ENCODE measurements at places on chromosomes 7 and 10.

- no peak for DNase-seq
Measured at GRCh38 chr7:117704063-117704462, 169.2 kb downstream of the CTTNBP2 start.

GRCh38 chr10:121838931-121839330, 88.9 kb downstream of the ATE1 start:
- DNase-seq = no peak

- no peak for DNase-seq
Measured at GRCh38 chr10:3978174-3978573, 193.2 kb upstream of the KLF6 start.

DNA sequence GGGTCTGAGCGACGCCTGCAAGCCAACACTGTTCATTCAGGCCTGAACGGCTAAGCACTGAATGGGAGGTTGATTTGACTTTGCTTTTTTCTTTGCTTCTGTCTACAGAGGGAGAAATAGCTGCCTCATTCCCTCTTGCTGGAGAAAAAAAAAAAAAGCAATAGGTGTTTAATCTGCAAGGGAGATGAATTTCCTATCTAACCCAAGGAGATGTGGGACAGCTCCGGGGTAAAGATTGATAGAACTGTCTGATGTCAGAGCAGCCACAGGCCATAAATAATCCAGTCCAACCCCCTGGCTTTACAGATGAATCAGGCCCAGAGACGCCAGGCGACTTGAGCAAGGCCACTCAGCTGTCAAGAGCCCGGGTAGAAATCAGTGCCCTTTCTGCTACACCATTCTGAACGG, 168.0 kb downstream of the ARHGAP12 start:
- no peak for DNase-seq

GRCh38 chr7:104980841-104981671, 32.9 kb upstream of the KMT2E start:
- DNase-seq = peak; percentile 60

- no peak for DNase-seq
Measured at GRCh38 chr7:93860261-93860660, 30.3 kb downstream of the TFPI2 start.

DNA sequence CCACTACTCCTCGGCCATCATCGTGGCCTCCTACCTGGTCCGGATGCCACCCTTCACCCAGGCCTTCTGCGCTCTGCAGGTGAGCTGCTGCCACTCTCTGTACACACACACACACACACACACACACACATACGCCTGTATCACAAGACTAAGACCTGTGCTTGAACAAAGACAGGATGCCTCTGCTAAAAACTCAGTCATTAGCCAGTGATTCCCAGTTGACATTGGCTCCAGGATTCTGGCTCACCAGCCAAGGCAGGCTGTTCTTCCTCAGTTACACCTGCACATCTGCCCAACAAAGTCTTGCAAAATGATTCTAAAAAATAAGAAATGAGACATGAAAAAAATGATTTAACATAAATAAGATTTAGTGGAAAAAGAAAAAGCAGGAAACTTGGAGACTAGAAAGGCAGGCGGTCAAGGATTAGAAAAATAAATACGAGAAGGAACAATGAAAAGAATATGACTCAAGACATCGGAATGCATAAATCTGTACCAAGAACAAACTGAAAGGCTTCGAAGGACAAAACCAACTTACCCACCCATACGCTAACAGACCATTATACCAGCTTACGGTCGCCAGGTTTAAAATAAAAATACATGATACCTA, 7.4 kb upstream of the LRRC18 start:
- DNase-seq = no peak

GRCh38 chr7:118104812-118105441, 79.0 kb upstream of the LSM8 start:
- peak; percentile 8 for DNase-seq

- DNase-seq = peak; percentile 62
Measured at GRCh38 chr7:14420768-14421167, 431.3 kb upstream of the ETV1 start.

DNA sequence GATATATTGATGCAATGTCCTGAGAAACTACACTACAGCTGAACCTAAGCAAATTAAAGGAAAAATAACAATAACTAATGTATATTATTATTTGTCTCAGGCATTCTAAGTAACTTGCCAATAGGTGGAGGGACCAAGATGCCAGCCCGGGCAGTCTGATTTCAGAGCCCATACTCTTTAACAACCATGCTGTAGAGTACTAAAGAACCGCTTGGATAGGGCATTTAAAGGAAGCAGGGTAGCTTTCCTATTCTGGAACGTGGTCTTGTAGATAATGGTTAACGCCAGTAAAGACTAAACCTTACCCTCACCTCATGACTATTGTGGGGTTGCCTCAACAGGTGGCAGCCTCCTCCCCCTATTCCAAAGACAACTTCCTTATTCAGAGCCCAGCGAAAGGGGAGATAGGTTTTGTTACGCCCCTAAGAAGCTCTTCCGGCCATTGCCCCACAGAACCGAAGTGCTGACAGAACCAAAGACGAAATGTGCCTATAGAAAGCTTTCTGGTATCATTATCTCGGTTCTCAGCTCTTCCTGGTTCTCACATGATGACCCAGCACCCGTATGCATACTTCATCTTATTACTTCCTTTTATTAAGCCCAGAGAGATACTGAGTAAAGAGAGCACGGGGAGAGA, 707 bp upstream of the C1GALT1 start:
- peak; percentile 16 for DNase-seq

- no peak for DNase-seq
Measured at GRCh38 chr10:16585103-16585502, 63.4 kb upstream of the C1QL3 start.

GRCh38 chr7:47482013-47482875, 99.7 kb downstream of the TNS3 start:
- DNase-seq = no peak

GRCh38 chr10:20454331-20454730, 442.8 kb downstream of the NEBL start:
- DNase-seq = no peak

DNA sequence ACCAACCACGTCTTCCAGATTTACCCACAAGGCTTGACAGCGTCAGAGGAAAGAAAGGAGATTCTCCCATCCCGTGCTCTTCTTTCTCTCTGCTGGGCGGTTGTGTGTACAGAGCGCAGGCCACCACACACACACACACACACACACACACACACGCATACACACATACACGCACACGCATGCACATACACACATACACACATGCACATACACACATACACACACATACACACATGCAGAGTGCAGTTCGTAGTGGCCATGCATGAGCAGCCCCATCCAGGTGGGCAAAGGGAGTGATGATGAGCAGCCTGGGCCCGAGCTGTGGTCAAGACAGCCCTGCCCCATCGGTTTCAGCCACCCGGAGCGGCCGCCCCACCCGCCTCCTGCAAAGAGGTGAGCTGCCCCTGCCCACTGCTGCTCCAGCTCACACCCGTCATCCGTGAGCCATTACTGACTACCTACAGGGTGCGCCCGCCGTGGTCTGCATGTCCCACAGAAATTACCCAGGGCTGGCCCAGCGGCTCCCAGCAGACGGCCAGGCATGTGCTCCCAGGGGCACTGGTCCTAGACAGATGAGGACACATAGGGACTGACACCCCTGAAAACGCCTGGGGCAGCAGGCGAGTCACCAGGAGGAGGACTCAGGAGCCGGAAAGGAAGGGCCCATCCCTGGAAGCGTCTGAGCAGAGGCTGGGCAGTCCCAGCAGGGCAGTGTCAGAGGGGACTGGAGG, 69.6 kb downstream of the ASB13 start:
- no peak for DNase-seq

GRCh38 chr10:3542185-3542611, 242.8 kb downstream of the KLF6 start:
- no peak for DNase-seq

DNA sequence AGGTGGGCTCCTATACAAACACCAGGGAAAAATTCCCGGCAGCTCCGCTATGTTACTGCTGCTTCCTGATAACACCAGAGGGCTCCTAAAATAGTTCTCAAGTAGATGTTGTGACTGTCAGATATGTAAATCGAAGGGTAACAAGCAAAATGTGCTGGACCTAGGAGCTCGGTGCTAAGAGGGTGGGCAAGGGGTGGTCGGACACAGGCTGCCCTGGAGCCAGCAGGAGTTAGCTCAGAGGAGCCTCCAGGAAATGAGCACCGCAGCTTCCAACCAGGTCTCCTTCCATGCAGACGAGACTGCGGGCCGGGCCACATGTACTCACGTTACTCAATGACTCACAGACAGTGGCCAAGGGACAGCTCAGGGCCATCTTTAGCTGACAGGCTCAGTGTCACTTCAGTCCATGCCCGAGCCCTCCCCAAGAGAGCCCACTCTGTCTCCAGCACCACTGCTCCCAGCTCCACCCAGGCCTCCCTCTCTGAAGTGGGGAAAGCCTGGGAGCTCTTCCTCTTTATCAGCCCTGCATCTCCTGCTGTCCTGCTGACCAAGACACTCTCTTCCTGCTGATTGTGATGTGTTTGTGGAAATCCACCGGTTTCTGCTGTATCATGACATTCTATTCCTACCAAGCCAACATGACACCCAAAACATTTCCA, 37.2 kb upstream of the TMEM273 start:
- no peak for DNase-seq

GRCh38 chr10:21300551-21300950, 224.9 kb downstream of the SKIDA1 start:
- no peak for DNase-seq

DNA sequence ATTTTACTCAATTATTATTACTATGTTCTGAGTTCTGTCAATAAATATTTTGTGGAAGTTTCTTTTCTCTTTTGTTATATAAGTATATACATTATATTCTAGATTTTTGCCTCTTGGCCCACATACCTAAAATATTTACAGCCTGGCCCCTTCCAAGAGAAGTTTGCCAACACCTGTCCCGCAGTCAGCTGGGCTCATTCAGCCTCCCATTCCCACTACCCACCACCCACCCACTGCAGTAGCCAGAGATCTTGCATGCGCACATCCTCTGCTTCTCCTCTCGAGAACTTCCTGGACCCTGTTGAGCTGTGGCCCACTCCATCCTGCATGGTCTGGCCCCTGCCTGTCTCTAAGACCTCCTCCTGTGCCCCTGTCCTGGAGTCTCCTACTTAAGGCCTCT, 33.6 kb downstream of the WIPF3 start:
- DNase-seq = no peak

DNA sequence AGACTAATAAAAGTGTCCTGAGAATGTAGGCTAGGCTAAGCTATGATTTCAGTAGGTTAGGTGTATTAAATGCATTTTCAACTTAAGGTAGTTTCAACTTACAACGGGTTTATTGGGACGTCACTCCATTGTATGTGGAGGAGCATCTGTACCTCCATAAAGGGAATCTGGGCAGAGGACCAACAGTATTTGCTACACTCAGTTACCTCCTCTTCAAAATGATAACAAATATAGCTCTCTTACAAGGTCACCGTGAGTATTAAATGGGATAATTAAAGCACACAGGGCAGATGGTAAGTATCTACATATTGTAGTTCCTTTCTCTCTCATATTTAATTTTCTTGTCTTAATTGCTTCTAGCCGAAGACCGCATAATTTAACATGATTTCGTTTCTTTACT, 59.0 kb upstream of the FGL2 start:
- no peak for DNase-seq

- DNase-seq = peak; percentile 70
Measured at GRCh38 chr10:94320285-94320914, 42.3 kb downstream of the NOC3L start.

DNA sequence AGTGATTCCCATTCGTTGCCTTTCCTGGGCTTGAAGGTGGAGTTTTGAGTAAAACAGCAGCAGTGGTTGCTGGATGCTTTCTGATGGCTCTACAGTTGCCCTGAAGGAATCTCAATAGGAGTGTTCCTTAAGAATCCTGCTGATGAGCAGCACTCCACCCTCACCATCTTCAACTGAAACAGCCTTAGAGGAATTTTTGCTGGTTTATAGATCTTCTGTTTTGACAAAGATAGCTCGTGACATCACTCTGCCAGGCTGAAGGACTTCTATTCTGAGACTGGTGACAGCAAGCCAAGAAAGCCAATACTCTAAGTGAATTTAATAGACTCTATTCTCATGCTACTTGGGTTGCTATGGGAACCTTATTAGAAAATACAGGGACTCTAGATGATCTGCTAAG, 1014.7 kb downstream of the NRG3 start:
- no peak for DNase-seq

DNA sequence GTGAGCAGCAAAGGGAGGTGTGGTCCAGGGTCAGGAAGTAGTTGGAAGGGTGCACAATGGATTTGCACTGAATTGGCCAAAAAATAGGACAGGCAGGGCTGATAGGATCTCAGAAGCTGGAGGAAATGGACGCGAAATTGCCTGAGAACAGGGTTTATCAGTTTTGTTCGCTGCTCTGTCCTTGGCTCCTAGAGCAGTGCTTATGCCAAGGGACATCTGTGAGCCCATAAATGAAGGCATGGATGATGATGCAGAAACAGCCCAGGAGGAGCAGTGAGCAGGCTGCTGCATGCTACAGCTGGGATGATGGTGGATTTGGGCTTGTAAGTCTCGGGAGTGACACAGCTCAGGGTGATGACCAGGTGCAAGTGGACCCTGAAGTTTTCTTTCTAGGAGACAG, 204.7 kb downstream of the PRPF18 start:
- no peak for DNase-seq

GRCh38 chr7:115068220-115068619, 146.3 kb downstream of the MDFIC start:
- no peak for DNase-seq

- no peak for DNase-seq
Measured at GRCh38 chr7:140876519-140877248, 48.0 kb downstream of the BRAF start.

GRCh38 chr7:1251796-1252539, 19.3 kb downstream of the UNCX start:
- DNase-seq = no peak

DNA sequence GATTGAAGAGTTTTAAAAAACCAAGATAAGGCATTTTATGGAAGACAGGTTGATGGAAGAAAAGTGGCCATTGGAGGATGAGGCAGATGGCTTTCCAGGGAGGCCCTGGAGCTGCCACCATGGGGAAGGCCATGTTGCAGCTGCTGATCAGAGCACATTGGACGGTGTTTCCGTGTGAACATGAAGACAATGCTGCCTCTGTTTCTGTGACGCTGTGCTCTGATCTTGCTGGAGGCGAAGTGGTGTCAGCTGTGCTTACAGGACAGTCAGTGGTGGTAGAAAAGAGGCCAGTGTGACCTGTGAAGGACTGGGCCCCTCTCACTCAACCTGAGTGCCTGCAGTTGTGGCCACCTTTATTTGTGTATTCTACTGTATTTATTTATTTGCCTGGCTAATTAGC, 132.9 kb downstream of the FAM204A start:
- DNase-seq = no peak

DNA sequence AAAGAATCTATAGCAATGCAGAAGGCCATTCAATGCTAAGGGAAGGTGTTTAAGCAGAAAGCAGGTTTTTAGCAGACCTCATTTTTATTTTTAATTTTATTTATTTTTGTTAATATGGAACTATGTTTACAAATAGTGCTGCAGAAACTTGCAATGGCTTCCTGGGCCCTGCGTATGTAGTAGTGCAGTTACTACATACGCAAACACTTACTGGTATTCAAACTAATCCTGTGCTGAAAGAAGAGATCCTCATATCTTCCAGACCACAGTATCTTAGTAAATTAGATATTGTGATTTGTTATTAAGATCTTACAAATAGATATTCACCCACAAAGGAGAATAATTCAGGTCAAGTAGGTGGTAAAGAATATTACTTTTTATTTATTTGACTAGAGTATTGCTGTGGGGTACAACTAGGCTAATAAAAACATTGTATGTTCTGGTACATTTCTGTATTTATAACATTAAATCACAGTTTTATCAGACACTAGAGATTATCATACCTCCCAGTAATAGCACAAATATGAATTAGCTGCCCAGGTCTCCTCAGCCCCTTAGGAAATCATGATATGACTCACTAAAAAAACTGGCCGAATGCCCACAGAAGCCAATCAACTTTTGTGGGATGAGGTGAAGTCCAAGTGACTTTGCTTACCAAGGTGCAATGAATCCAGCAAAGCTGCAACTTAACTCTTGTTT, 57.6 kb downstream of the RNLS start:
- DNase-seq = peak; percentile 18
